ENCODE measurements at places on chromosomes 7 and 10.

GRCh38 chr10:46325021-46325420 is 38.2 kb downstream of the ANTXRL start:
- DNase-seq: peak; percentile 34

DNA sequence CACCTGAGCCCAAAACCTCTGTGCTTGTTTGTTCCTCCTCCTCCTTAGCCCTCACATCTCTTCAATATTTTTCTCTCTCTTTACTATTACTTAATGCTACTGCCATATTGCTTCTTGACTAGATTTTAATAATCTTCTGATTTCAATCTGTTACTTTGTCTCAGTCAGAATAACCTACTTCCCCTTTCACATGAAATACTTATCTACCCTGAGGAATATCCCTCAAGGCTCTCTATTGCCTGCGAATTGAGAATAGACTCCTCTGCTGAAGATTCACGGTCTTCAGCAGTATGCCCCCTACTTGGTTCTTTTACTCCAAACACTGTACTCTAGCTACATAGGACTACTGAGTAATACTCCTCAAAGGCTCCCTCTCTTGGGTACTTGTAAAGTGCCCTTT is 430.3 kb downstream of the AUTS2 start:
- no peak for DNase-seq

DNA sequence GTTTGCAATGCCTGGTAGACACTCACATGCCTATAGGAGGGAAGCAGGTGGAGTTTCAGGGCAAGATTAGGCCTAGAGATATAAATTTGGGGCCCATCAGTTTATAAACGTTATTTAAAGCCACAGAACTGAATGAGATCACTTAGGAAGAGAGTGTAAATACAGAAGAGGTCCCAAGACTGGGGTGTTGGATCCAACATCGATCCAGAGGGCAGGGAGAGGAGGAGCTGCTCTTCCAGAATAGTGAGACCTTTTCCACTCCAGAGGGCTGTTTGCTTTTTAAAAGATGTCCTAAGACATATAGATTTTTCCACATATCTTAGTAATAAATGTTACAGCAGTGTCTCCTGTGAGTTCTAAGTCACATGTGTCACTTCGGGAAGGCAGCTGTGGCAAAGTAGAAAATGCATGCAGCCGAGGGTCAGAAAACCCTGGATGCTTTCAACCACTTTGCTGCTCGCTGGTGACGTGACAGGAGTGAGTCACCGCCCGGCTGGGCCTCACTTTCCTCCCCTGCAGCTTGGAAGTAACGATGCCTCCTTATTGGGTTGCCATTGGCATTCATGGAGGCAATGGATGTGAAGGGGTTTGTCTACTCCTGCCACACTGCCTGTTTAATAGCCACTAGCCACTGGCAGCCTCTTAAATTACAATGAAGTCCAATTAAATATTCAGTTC is 95.4 kb downstream of the TRIL start:
- DNase-seq: no peak

DNA sequence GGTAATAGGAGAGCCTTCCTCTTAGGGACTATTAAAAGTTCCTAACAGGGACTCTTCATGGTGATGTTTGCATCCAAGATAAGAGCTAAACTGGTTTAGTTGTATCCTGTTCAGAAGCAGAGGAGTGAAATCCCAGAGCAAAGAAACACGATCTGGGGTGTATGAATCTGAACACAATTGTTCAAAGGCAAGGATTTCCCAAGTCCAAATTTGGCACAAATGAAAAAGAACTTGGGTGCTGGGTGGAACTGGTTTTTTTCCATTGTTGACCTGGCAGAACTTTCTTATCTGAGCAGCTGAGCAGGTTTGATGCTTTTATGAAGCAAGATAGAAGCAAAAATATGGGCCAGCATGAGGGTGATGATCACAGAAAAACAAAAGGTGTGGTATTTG is 6.0 kb downstream of the AGFG2 start:
- no peak for DNase-seq

GRCh38 chr10:80493522-80494051 is 39.5 kb downstream of the TSPAN14 start:
- no peak for DNase-seq
